Cortex of kidney (tissue), 1 donor: ENCODE measurements at places on chromosomes 12 and 14.

- DNase-seq = no peak
These were observed 9.6 kb upstream of the SERPINA11 start for GRCh38 chr14:94462219-94462551.

DNA sequence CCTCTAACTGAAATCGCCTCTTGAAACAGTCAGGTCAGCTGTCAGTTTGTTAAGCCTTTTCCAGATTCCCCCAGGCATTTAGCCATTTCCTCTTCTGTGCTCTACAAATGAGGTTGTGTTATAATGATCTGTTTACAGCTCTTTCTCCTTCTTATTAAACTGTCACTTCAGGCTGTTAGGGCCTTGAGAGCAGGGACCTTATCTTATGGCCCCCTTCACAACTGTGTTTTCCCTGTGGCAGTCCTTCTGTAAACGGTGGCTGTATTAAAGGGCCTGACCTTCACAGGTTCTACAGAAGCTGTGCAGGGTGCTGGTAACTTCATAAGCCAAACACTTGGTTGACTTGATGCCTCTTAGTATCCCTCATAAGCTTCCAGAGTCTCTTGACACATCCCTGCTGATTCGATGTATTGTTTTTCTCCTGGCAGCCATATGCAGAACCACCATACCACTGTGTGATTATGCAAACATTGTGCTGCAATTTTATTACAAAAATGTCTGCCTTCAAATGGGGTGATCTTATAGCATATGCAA, 104.7 kb downstream of the PLEKHA5 start:
- no peak for DNase-seq

GRCh38 chr12:24631676-24632426, 317.1 kb downstream of the BCAT1 start:
- no peak for DNase-seq

- no peak for DNase-seq
These were observed 17.3 kb downstream of the BAZ1A start for GRCh38 chr14:34857689-34858449.

DNA sequence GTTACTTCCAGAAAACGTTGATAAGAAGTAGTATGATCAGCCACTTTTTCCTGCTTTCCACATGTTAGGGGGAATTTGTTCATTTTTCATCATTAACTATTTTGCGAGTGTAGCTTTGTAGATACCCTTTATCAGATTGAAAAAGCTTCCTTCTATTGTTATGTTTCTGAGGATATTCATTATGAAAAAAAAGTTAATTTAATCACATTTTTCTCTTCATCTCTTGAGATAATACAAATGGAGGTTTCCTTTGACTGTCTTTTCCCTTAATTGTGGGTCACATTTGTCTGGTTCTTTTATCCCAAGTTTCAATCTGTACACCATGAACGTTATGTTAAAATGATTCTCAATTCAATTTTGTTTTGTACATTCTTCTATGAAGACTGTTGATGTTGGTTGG, 875.7 kb downstream of the SLC6A15 start:
- no peak for DNase-seq

DNA sequence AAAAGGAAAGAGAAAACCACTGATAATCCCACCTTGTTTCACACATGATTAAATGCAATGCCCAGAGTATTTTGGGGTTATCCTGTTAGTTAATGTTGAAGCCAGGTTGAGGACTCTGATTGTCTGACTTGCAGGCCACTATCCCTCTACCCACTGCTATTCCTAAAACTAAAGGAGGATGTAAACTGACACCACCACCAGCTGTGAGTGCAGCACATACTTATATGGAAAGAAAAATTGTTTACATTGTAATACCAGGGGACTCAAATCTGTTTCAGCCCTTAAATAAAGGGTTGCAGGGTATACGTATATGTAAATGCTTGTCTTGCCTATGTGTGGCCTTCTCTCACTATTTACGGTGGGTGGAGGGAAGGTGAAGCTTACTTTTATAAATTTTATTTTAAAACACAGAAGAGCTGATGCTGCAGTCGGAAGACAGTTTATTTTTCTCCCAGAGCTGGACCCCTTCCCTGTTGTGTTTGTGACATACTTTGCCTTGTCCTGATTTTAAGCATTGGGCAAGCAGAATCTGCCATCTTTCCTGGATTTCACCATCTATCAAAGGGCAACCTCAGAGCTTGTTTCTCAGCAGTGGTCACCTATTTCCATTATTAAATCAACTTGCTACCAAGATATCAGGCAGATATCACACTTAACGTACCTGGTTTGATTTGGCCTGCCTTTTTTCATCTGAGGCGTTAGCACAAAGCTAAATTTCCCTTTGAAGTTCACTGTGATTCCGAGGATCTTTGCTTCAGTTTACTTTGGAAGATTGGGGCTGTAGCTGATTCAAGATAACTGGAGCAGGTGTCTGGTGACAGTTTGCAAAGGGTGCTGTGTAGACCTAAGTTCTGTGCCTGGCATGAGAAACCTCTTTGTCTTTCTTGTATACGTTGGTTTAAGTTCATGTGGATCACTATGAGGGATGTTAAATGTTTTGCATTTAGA, 25.2 kb downstream of the DAAM1 start:
- DNase-seq = no peak

DNA sequence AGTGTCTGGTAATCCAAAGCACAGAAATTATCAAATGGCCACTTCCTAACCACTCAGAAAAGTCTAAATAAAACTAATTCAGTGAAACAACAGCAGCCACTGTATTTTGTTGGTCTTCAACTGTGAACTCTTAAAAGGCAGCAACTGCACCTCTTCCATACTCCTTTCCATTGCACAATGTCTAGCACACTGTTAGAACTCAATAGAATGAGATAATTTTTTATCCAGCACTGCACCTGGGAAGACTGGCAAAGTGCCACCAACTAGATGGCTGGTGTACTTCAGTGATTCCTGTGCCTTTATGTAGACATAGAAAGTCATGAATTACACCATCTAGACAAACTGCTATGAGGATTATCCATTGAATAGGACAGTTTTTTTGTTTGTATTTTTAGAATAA, 26.2 kb downstream of the LGR5 start:
- no peak for DNase-seq
